ENCODE measurements at places on chromosomes 12 and 14.

GRCh38 chr14:57068511-57068910 lies 200.2 kb downstream of the EXOC5 start:
- DNase-seq, result no peak

- no peak for DNase-seq
Measured at GRCh38 chr14:44960146-44960545, 1.6 kb downstream of the KLHL28 start.

- peak; percentile 82 for DNase-seq
Measured at GRCh38 chr14:86915406-86915805, 1077.6 kb downstream of the GALC start.

- no peak for DNase-seq
Measured at GRCh38 chr12:50685641-50686040, 78.3 kb upstream of the ATF1 start.

- no peak for DNase-seq
Measured at GRCh38 chr12:3177778-3178425, 100.7 kb downstream of the TSPAN9 start.

- DNase-seq, result peak; percentile 45
Measured at GRCh38 chr14:69574263-69574953, at the start of gene CCDC177. Gene CCDC177, minus strand, starts transcription at chr14:69574871. Its CDS starts 1,249 bp downstream, at chr14:69573622.

Data from fibroblast of skin of right biceps (primary cell).